ENCODE measurements at places on chromosomes 5 and 9. TPM values are rescaled to one million over a fixed set of nuclear protein-coding genes. Genes with fewer than 3 reads are reported as not detected.

DNA sequence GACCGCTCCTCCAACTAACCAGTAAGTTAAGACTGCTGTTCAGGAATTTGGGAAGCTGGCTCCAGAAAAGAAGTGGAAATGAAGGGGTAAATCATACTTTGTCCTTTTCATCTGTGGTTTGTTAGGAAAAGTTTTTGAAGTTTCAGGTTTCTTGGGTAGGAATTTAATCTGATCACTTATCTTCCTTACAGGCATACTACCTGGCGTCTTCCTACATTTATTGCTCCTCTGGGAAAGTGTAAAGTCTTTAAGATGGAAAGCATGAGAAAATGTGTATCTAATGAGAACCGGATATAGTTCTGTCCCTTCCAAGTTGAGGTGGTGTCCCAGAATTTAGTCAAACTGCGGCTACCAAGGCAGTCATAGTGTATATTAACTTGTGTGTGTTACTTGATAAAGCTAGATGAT is 1.3 kb downstream of the RASA1 start:
- DNase-seq = no peak

- DNase-seq = no peak
Measured at GRCh38 chr5:59543821-59544442, 349.6 kb downstream of the PDE4D start.

DNA sequence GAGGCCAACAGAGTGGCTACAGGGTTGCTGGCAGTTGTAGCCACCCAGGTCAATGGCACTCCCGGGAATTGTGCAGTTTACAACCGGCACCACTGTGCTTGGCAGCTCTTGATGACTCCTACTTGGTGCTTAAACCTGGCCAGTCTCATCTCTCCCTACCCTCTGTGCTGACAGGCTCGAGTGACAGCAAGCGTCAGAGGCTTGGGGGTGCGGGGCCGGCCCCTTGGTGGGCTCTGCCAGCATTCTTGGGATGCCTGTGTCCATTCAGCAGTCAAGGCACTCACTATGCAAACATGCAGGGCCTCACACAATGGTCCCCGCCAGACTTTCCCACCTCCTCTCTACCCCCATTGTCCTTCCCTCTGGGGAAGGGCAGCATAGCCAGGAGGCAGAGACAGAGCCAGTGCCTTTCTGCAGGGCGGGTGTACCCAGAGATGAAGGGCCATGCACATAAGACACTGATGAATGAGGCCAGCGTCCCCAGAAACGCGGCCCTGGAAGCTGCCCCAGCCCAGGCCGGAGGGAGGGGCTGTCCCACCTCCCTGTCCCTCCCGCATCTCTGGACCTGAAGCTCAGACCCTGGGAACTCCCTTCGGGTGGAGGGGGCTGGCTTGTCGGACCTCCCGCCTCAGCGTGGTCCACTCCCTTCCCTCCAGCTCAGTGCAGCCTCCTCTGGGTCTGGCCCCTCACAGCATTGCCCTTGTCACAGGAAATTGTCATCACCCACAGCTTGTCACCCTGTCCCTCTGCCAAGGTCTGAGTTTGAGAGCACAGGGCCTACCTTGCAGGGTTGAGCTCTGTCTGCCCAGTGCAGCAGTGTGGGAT is 26.4 kb upstream of the NOTCH1 start:
- DNase-seq = peak; percentile 57

GRCh38 chr9:105291938-105292337 is 47.5 kb downstream of the SLC44A1 start:
- DNase-seq = no peak

DNA sequence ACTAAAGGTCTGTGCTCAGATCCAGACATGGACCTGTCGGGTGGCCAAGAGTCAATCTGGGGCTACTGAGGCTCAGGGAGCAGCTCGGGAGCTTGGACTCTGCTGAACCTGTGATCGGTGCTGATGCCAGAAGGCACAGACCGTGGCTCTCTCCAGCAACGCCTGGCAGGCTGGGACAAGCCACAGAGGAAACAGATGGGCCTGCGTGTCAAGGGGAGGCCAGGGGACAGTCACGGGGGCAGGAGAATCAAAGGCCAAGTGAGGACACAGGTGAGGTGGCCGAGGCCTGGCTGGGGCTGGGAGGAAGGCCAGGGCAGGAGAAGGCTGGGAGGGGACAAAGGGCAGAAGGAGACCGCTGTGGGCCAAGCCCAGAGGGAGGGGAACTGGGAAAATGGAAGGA is 43.4 kb downstream of the EPB41L4B start:
- no peak for DNase-seq

The ZNF608 gene
- total RNA-seq = 88.0 TPM

The SLC2A6 gene
- 32.5 TPM for total RNA-seq

The CCL28 gene
- 0.46 TPM for total RNA-seq

The AQP7 gene
- 0.64 TPM for total RNA-seq

Data from endothelial cell (in vitro differentiated cells).